Stimulated activated CD8-positive, alpha-beta memory T cell treated with anti-CD3 and anti-CD28 coated beads, Interleukin-2, amount 100 ng/mL, for 1 hour (primary cell): ENCODE measurements at places on chromosomes 7 and 10.

DNA sequence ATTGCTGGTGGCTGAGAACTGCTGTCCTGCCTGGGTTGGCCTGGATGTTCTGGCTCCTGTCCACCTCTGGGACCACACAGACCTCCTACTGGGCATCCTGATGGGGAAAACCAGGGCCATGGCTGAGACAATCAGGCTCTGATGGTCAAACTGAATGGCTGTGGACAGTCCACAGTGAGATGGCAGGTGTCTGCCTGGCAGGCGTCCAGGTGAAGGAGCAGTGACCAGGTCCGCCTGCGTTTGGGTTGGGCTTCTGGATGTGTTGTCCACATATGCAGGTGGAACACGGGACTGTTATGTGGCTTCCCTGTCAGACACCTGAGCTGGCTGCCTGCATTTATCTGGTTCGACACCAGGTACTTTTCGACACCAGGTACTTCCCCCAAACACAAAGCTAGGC is 241.7 kb downstream of the BUB3 start:
- no peak for DNase-seq

GRCh38 chr7:107641676-107642075 is 19.0 kb upstream of the SLC26A4 start:
- DNase-seq: no peak

GRCh38 chr7:69811476-69812308 is 213.4 kb downstream of the AUTS2 start:
- no peak for DNase-seq

- DNase-seq: no peak
These were observed 690.6 kb downstream of the AUTS2 start for GRCh38 chr7:70288781-70289456.

GRCh38 chr7:103068414-103069403 is 5.9 kb downstream of the FBXL13 start:
- DNase-seq: no peak

- DNase-seq: no peak
These were observed 73.8 kb downstream of the SVOPL start for GRCh38 chr7:138627361-138627760.

DNA sequence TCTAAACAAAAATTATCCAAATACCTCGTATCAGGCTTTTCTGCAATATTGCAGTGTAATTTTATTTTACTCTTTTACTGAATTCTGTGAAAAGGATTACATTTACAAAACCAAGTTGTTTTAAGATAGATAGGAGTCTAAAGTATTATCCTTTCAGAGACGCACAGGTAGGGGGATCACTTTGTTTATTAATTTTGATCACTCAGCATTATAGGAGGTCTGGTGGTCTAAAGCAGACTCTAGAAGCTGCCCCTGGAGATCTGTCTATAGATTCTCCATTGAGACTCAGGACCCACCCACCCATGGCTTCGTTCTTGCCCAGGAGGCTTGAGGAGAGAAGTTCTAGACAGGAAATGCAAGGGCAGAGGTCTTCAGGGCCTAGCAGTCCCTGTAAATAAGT is 223.4 kb upstream of the YAE1 start:
- DNase-seq: no peak

- DNase-seq: no peak
These were observed 22.2 kb upstream of the SH2D4B start for GRCh38 chr10:80515511-80515910.

DNA sequence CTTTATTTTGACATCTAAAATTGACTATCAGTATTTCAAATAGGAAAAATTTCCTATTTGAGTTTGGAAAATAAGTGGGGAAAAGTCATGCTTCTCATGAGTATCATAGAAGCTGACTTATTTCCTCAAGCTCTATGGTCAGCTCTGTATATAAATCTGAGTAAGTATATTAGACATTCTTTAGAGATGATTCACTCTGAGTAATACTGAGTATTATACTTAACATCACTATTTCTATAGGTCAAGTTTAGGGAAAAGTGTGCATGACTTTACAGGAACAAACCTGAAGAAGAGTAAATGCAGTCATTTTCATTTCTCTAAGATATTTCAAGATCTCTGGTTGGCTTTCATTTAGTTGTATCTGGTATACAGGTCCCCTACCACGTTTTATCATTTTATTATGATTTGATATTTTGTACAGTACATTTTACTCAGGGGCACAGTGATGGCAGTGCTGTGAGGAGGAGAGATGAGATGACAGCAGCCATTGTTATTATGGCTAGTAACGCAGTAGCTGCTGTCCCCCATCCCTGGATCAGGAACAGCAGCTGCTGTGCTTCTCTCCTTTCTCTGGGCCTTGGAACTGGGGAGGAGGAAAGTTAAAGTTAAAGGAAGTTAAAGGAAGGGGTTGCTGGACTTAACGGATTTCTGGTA is 15.2 kb downstream of the SND1 start:
- DNase-seq: no peak

DNA sequence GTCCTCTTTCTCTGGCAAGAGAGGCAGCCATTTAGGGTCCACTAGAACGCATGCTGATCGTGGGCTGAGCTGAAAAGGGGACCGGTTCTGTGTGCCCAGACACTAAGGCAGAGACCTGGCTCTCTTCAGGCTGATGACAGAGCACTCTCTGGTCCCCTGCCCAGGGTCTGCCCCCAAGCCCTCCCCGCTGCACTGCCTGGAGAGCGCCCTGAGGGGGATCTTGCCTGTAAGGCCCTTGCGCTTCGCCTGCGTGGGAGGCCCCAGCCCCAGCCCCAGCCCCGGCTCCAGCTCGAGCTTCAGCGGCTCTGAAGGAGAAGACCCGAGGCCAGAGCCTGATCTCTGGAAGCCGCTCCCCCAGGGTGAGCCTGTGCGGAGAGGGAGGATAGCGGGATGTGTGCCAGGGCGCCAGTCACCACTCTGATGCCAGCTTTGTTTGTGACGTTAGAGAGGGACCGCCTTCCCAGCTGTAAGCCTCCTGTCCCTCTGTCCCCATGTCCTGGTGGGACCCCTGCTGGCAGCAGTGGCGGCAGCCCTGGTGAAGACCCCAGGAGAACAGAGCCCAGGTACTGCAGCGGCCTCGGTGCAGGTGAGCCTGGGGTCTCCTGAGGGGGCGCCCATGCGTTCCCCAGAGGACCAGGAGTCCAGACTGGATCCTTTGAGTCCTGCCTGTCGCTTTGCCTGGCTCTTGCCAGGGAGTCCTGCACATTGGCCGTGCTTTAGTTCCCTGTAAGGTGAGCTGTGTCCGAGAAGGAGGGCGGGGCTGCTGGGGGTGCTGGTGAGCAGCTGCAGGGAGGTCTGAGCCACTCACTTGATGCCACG is 43.2 kb downstream of the ZNF467 start:
- no peak for DNase-seq

- no peak for DNase-seq
These were observed 174.9 kb upstream of the HPS1 start for GRCh38 chr10:98621630-98622029.

GRCh38 chr10:22339761-22340328 is 5.5 kb upstream of the SPAG6 start:
- DNase-seq: no peak

GRCh38 chr10:12050528-12050927 is 7.9 kb upstream of the UPF2 start:
- DNase-seq: no peak

GRCh38 chr7:123643495-123644441 is 11.9 kb upstream of the LMOD2 start:
- DNase-seq: no peak

DNA sequence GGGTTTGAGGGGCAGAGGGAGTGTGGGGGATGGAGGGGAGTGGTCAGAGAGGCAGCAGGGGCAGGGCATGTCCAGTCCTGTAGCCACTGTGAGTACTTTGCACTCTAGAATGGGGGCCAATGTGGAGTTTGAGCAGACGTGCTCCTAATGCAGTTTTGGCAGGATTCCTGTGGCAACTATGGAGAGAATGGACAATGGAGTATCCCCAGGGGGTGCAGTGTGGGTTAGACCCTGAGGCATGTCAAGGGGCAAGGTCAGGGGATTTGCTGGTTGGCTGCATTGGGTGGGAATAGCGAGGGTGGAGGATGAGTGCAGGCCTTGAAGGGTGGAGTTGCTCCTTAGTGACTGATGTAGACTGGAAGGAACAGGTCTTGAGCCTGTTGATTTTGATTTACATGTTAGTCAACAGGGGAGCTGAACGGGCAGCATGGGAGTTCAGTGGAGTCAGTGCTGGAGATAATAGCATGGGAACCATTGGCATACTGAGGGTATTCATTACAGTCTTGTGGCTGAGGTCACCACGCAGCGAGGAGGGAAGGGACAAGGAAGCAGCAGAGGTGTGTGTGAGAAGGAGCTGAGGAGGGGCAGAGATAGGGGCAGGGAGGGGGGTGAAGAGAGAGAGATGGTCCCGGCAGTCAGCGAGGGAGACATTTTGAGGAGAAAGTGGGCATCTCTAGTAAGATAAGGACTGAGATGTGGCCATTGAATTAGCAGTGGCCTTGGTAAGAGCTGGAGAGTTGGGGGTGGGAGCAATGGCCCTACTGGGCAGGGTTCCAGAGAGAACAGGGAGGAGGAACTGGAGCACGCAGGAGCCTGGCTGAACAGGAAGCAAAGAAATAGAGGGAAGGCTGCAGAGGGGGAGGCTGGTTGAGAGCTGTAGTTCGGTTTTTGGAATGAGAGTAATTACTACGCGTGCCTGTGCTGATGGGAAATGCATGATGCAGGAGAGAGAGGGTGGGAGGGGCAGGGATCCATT is 112.7 kb downstream of the CCNY start:
- DNase-seq: no peak
